Thymus (tissue), 14 donors: ENCODE measurements at places on chromosomes 16 and 17. TPM values are rescaled to one million over a fixed set of nuclear protein-coding genes. Genes with fewer than 3 reads are reported as not detected.

DNA sequence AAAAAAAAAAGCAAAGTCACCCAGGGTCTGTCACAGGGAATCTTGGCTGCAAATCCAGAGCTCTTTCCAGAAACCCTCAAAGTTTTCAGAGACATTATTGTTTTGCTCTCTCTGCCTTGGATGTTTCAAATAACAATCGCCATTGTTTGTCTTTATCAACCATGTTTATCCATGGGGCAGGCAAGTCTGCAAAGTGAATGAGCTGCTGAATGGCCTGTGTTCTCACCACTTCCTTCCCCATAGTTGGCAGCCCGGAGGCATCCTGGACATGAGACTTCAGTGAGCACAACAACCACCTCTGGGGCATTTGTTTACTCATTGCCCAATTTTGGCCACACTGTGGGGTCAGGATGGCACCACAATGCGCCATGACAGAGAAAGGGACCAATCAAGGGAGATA is 53.1 kb upstream of the USP7 start:
- no peaks in the 10 kb centered on the region for H3K36me3 ChIP-seq
- no peak overlapping the region for H3K27ac ChIP-seq
- H3K4me3 ChIP-seq = no peak overlapping the region

GRCh38 chr16:49275050-49275730 is 6.4 kb downstream of the CBLN1 start:
- H3K36me3 ChIP-seq = no peaks in the 10 kb centered on the region
- no peak overlapping the region for H3K4me3 ChIP-seq
- peaks cover 64% of the 10 kb centered on the region for H3K27me3 ChIP-seq
- no peaks in the 10 kb centered on the region for H3K4me1 ChIP-seq
- DNase-seq = no peak
- no peak overlapping the region for H3K27ac ChIP-seq

GRCh38 chr16:1619976-1620375 is 7.8 kb downstream of the CRAMP1 start:
- H3K36me3 ChIP-seq = peaks cover 64% of the 10 kb centered on the region
- no peak for DNase-seq
- peaks cover 9% of the 10 kb centered on the region for H3K4me1 ChIP-seq
- H3K4me3 ChIP-seq = no peak overlapping the region
- no peak overlapping the region for H3K27ac ChIP-seq

The CCL8 gene
- 1.4 TPM for total RNA-seq
